Left forelimb (tissue), 1 donor: ENCODE measurements at places on chromosomes 5 and 9.

DNA sequence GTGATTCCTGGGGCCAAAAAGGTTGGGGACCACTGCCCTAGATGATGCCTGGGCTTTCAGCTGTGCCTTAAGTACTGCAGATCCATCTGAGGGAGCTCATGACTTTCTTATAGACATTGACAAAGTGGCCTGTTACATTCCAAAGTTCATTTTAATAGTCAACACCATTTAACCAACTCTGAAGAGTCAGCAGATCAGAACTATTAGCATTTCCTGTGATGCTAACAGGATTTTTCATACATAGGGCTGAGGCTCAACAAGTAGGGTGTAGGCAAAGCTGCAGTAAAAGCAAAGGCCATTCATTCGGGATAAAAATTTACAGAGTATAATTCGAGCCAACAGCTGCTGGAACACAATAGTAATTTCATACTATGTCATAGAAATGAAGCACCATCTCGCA is 105.4 kb downstream of the LPAR1 start:
- DNase-seq: no peak

DNA sequence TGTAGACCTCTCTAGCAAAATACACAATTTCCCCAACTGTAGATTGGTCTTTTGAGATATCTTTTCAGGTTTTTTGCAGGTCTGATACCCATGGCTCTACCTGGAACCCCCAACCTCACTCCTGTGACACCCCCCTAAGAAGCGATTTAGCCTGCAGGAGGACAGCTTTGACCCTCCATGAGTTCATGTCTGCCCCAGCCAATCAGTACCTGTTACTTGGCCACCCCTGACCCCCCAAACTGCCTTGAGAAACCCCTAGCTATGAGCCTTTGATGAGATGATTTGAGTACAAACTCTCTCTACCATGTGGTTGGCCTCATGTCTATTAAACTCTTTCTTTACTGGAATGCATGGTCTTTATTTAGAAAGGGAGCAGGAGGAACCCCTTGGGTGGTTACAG is 25.7 kb downstream of the ABO start:
- no peak for DNase-seq

DNA sequence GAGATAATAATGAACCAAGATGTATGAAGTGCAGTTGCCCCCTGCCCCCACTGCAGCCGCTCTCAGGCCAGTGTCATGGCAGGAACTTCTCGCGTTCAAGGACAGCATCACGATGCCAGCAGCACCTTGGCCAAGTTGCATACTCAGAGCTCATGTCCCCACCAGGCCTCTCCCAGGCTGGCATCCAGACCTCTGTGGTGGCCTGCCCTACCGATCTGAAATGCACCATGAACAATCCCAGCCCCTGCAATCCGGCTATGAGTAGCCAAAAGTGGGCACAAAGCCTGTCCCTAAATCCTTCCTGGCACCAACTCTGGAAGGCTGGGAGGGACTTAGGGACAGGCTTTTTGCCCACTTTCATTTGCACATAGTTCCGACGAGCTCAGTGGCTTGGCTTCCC is 140.9 kb downstream of the PAX5 start:
- no peak for DNase-seq

GRCh38 chr5:140267201-140267540 is 35.7 kb downstream of the PFDN1 start:
- no peak for DNase-seq

DNA sequence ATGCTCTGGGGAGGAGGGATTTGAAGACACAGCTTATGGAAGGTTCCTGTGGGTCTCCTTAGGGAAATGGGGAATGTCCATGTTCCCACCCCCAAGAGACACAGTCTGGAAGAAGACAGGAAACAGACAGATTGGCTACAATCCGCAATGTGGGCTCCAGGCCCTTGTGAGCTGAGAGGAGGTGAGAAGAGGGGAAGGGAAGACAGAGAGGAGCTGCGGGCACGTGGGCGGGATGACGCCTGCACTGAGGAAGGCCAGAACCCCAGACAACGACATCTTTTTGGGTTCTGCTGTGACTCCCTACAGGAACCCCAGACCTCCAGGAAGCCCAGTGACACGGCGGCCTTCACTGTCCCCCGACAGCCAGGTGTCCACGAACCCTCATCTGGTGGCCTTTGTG is 29.9 kb upstream of the NKD2 start:
- no peak for DNase-seq

DNA sequence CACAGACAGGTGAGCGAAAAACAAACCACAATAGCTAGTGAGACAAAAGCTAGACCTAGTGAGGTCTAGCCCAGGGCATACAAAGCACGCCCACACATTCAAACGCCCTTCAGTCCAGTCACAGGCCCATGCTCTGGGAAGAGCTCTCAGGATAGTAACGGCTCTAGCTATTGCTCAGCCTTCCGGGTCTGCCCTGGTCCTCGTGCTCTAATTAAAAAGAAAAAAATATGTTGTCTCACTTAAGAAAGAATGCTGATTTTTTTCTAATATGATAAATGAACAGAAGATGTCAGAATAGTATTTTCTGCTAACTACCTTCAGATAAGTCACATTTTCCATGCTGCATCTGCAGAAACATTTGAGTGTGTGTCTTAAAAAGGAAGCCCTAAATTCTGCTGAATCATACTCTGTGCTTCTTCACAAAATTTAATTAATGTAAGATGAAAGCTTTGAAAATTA is 94.5 kb downstream of the PLPP1 start:
- no peak for DNase-seq

DNA sequence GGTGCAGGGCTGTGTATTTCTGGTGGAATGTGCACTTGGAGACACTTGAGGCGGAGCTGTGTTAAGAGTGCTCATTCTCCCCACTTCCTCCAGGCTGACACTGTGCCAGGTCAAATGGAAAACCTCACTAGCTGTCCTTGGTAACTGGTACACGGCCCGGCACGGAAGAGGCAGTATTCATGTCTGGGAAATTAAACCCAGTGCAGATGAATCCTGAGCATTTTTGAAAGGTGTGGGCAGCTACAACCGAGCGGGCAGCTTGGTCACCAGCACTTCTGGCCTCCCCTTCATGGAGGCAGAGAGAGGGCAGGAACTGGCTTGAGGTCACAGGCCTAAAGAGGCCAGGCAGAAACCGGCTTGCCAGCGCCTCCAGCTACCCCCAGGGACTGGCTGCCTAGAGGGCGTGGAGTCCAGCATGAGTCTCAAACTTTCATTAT is 1.6 kb downstream of the CLPTM1L start:
- DNase-seq: no peak
